ENCODE measurements at places on chromosomes 6 and 20. TPM values are rescaled to one million over a fixed set of nuclear protein-coding genes. Genes with fewer than 3 reads are reported as not detected.

Gene WASF1
- 3.8 TPM for polyA plus RNA-seq

Gene CCN6
- polyA plus RNA-seq = not detected

Gene DLK2
- 0.26 TPM for polyA plus RNA-seq

Gene PAX1
- polyA plus RNA-seq = not detected

Gene RNF144B
- 1.7 TPM for polyA plus RNA-seq

Gene NRN1
- polyA plus RNA-seq = 4.3 TPM

Gene HTR1B
- polyA plus RNA-seq = 0.05 TPM

Gene CAGE1
- polyA plus RNA-seq = not detected

Gene DCDC2
- 13.1 TPM for polyA plus RNA-seq

Gene DEFB128
- polyA plus RNA-seq = not detected

Gene OXT
- polyA plus RNA-seq = not detected

Gene EEF1A2
- 28.2 TPM for polyA plus RNA-seq

Gene CRISP3
- 2.4 TPM for polyA plus RNA-seq

Gene IL20RA
- polyA plus RNA-seq = 22.2 TPM

Gene SRSF12
- polyA plus RNA-seq = 1.0 TPM

Measured in pancreas (tissue), 10 donors.